ENCODE measurements at places on chromosomes 3 and 15.

DNA sequence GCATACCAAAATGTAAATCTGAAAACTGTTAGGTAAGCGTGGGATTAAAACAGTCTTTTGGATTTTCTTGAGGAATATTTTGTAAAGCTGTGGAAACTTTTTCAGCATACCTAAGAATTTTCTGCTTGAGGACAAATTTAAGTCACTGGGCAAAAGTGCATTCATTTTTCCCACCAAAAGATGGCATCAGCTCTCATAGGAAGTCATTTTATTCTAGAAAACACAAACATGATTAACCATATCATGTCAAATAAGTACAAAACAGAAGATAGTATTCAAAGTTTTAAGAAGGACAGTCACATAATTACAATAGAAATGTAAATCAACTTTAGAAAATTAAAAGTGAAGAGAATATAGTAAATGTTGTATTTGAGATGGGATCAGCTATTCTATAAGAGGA lies 63.5 kb downstream of the SLC49A4 start:
- DNase-seq = no peak

- no peak for DNase-seq
Measured at GRCh38 chr3:195319060-195319459, 48.1 kb upstream of the XXYLT1 start.

DNA sequence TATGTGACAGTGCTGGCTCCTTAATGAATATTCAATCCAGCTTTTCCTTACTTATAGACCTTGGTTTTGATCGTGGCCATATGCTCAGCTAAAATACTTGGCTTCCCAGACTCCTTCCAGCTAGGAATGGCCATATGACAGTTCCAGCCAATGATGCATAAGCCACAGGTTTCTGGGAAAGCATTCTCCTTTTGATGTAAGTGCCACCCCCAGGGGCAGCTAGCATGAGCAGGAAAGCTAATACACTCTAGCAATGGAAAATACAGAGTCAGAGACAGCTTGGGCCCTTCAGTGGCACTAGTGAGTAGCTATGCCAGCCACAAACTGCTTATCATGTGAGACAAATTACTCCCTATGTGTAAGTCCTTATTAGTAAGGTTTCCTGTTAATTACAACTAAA lies 26.7 kb downstream of the TBC1D2B start:
- no peak for DNase-seq

DNA sequence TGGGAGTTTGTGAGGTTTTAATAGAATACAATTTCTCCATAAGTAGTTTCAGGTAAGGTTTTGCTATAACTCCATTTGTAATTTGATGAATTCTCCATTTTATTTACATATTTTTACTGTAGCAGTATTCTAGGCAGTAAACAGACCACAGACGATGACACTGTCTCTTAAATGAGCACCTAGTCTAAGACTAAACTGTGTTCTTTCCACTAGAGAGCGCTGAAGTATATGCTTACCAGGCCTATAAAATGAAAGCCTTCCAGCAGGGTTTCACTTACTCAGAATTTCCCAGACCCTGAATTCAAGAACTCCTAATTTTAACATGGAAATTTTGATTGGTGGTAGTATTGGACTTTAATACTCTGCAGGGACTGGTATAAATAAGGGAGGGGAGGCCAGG lies 41.6 kb downstream of the POLG start:
- no peak for DNase-seq

- DNase-seq = no peak
Measured at GRCh38 chr3:9339761-9340471, 22.9 kb upstream of the THUMPD3 start.

DNA sequence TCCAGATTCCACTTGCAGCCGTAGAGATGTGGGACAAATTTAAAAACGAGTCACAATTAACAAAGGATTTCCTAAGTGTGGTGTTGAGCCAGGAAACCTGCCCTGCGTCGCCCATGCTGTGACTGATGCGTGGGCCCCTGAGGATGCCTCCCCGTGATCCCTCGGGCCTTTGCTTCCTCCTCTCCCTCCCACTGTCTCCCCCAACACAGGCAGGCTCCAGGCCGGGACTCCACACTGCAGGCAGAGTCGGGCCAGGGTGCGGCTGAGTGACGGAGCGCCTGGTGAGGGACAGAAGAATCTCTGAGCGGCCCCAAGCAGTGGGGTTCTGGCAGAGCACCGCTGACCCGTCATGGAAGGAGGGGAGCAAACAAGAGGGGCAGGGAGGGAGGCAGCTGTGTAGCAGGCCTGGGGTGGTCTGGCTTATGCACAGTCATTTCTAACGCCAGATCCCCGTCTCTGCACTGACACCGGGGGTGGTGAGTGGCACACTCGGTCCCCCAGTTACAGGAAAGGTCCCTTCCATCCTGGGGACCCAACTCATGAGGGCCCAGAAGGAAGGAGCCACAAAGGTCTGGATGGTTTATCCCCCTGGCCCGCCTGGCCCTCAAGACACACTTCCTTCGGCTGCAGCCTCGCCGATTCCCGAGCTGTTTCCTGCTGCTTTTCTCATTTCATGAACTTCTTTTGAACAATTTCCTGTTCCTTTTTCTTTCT lies 91.0 kb downstream of the XXYLT1 start:
- DNase-seq = no peak

DNA sequence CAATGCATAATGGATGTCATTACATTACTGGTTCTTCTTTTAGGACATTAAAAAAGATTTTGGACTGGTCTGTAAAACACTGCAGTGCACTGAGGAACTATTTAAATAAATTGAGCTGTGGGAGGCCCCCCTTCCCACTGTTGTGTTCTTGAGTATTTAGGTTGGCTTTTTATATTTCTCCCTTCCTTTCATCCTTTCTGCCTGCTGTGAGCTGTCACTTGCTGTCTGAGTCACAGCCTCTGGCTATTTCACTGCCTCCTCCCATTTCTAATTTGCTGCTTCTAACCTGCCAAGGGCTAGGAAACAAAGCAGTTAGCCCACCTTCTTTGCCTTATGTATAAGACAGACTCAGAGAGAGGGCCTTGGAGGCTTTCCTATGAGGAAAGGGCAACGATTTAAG lies 89.0 kb upstream of the FNDC3B start:
- no peak for DNase-seq

GRCh38 chr3:74501007-74501406 lies 113.5 kb downstream of the CNTN3 start:
- no peak for DNase-seq

Data from stimulated activated CD4-positive, alpha-beta T cell treated with anti-CD3 and anti-CD28 coated beads, Interleukin-15, amount 100 ng/mL, for 1 hour (primary cell).